Activated T-helper 1 cell treated with Interleukin-2 at 50 U/mL for 16 hours (primary cell): ENCODE measurements at places on chromosomes 12 and 14.

DNA sequence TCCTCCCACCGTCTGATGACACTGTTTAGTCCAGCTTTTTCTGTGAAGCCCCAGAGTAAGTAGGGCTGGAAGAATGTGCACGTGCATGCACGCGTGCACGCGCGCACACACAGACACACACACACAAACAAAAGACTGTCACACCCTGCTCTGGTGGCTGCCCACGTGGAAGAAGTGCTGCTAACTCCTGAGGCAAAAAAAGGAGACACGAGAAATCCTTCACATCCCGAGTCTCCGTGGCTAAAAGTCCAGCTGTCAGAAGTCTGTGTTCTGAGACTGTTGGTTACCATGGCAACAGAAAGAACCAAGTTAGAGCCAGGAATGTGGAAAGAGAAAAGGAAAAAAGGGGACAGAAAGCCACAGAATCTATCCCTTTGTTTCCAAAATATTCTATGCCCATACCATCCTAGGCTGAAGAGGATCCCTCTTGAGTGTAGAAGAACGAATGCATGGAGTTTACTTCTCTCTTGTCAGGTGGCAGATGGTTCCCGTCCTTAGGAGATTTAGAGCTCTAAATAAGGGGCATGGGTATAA lies 1.6 kb upstream of the C12orf71 start:
- no peak for DNase-seq

DNA sequence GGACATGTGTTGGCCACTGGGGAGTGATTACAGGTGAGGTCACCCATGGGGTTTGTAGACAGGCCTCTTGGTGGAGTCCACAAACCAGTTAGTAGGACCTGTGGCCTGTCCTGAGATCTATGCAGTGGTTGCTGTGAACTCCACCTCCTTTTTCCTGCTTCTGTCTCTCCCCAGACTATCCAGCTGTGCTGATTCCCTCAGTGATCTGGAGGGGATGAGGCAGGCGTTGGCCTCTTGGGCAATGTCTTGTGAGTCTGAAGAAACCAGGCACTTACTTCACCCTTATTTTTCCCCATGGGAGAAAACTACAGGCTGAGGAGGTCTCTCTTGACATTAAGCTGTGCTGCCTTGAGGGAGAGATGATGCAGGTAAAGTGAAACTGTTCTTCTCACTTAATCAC lies 257.2 kb upstream of the PRICKLE1 start:
- DNase-seq: no peak

DNA sequence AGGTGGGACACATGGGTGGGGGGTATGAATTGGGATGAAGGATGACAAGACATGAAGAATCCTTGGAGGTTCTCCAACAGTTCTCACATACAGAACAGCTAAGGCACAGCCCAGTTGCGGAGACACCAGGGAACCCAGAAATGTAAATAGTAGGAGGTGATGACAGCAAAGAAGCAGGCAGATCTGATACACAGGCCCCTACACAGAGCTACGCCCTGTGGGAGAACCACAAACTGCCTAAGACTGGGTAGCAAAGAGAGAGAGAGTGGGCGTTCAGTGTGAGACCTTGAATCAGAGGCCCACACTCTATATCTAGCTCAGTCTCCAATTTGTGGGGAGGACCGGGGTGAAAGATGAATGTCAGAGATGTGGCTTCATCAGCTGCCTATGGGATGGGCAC lies 9.5 kb upstream of the NUMB start:
- DNase-seq: no peak

- no peak for DNase-seq
These were observed at the start of gene MDGA2 for GRCh38 chr14:47675466-47676314. Gene MDGA2, minus strand, starts transcription at chr14:47675605.

DNA sequence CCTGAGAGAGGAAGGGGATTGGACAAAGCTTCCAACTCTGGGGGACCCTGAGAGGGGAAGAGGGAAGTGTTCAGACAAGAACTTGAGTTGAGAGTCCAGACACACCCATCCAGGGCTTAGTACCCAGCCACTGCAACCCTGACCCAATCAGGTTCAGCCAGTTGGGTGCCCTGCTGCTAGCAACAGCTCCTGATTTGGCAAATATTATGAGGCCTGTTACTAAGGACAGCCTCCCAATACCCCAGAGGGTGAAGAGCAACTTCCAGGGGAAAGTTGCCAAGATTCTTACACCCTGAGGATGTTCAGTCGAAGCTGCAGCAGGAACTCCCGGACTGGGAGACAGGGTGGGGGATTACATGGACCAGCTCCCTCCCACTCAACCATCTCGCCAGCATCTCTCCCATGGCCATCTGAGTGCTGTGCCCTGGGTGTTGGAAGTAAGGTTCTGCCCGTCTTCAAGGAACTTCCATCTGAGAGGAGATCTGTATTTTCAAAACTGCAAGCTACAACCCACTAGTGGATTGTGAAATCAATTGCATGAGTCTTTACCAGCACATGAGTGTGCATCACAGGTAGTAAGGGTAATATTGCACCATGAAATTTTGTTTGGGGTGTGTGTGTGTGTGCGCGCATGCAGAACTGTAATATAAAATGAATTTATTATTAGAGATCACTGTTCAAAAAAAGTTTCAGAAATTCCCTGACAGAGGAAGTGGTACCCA lies 11.5 kb upstream of the KRT78 start:
- no peak for DNase-seq

GRCh38 chr12:70598467-70599193 lies 38.6 kb downstream of the PTPRB start:
- no peak for DNase-seq

DNA sequence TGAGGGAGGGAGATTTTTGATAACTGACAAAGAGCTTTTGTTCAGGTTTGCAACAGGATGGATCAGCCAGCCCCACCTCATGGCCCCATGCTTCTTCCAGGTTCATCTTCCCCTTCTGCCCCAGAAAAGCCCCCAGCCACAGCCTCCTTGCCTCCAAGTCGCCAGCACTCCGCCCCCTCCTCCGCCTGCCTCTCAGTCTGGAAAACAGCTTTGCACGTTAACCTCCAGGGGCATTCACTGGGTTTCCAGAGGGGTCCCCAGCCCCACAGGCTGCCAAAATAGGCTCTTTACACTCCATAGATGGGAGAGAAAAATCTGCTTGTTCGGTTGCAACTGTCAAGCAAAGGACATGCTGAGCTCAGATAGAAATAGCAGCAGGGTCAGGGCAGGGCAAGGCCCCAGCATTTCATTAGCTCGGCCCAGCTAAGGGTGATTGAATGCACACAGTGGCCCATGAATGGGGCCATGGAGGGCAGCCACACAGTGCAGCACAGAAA lies 253.6 kb downstream of the ZFP36L1 start:
- DNase-seq: no peak

DNA sequence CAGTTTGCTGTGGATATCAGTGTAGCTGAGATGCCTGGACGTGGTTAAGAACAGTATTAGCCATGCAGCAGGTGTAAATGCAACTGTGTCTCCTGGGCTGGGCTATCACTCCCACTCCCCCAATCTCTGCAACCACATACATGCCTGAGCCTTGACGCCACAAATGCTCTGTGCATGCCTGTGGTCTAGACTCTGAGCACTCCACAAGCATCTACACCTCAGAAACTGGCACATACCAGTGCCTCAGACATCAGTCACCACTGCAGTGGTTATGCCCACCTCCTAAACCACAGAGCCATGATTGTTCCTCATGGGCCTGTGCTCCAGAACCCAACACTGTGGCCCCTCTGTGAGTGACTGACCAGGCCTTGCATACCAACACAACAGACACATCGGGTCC lies 226.8 kb upstream of the ALG10 start:
- DNase-seq: no peak

- no peak for DNase-seq
These were observed 46.6 kb downstream of the PPP2R5C start for GRCh38 chr14:101808020-101808641.
